ENCODE measurements at places on chromosomes 2 and 18.
A peak's percentile ranks its signal among the peaks of the same experiment; 100 is the strongest.

DNA sequence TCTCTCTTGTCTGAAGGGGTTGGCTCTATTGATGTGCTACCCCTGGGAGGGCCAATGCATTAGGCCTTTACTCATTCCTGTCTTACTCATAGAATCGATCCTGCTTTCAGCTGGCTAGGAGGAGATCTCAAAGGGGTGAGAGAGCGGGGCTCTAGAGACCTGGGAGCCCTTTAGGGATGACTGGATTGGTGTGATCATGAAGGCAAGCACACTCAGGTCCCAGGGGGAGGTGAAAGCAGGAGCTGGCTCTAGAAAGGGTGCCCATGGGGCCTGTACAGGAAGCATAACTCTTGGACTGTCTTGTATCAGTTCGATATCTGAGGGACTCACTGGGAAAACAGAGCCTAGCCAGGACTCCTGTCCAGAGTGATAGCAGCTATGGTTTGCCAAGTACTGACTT is 47.8 kb downstream of the INPP4A start:
- no peak for ATAC-seq

- ATAC-seq, result no peak
Measured at GRCh38 chr2:120444691-120445240, 98.8 kb downstream of the INHBB start.

DNA sequence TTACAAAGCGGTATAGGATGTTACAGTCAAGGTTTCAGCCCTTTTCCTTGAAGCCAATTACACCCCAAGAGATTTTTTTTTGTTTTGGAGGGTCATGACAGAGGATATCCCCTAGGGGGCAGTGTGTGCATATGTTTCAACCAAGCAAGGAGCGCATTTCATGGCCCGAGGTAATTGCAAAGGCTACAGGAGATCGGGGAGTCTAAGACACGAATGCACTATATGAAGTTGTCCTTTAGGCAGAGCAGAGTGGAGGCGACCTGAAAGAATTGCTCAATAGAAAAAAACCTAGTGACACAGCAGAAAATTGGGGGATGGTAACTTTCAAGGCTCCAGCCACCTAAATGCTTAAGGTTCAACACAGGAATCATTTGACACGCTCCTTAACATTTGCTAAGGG is 219.8 kb upstream of the PARD3B start:
- ATAC-seq, result peak; percentile 91

DNA sequence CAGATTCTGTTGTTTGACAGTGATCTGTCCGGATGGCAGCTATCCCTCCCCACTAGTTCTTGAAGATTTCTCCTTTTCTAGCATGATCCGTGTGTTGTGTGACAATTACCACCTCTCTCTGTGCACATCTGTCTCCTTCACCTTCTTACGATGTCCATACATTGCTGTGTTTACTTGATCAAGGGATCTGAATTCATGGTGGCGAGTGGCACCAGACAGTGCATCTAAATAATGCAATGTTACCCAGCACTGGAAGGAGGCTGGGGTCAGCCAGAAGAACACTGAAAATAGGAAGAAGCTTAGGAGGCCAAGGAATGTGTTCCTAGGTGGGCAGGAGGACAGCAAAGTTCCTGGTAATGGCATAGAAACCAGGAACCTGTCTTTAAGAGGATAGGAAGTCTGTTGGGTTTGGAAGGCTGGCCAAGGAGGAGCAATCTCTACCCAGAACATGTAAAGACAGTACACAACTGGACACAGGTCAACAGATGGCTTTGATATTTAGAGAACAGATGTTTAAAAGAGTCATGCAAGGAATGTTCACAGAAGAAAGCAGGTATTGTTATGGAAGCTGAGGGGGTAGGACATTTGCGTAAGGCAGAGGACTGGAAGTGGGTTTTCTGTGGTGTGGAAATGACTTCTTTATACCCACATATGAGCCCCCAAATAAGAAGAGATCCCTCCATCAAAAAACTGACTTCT is 126.4 kb downstream of the HRH4 start:
- ATAC-seq, result no peak

DNA sequence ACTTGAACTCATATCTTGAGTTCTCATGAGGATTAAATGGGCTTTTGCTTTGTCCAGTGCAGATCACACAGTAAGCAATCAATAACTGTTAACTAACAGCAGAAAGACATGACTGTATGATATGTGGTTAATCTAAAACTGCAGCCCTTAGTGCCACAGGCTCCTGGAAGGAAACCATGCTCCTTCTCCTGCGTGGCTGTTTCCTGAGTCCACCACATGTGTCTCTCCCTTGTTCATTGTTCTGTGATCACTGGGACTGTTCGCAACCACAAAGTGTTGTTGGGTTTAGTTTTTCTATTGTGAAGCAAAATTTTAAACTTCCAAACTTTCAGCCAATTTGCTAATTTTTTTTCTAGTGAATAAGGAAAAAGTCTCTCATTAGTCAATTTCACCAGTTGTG is 130.9 kb upstream of the PTPRM start:
- ATAC-seq, result no peak

GRCh38 chr2:145524836-145525235 is 1004.9 kb upstream of the ZEB2 start:
- no peak for ATAC-seq

- ATAC-seq, result no peak
Measured at GRCh38 chr18:38307914-38308313, 742.3 kb upstream of the CELF4 start.

DNA sequence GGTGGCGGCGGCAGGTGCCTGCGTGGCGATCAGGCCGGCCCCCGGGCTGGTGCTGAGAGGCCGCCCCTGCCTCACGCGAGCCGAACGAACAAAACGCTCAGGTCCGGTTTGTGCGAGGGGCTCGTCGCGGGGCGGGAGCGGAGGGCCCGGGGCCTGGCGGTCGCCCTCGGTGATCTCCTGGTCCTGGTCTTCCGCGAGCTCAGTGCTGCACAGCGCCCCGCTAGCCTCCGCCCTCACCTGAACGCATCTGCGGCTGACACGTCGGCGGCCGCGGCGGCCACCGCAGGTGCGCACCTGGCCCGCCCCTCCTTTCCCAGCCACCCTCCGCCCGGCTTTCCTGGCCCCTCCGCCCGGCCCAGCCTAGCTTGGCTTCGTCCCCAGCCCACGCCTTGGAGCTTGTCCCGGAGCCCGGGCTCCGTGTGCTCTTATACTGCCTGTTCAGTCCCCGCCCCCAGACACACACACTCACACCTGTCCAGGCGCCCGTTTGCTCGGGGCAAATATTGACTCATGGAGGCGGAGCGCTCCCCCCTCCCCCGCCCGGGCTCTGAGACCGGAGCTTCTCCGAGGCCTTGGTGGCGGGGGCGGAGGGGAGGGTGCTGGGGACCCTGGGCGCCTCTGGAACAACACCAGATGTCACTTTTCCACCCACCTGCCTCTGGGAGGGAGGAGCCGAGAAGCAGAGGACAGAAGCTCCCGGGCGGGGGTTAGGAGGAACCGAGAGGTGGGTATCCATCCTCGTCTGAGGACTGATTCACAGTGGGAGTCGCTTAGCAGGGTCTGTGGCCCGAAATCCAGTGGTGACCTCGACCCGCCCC is 8.6 kb upstream of the CRYBA2 start:
- ATAC-seq, result no peak

DNA sequence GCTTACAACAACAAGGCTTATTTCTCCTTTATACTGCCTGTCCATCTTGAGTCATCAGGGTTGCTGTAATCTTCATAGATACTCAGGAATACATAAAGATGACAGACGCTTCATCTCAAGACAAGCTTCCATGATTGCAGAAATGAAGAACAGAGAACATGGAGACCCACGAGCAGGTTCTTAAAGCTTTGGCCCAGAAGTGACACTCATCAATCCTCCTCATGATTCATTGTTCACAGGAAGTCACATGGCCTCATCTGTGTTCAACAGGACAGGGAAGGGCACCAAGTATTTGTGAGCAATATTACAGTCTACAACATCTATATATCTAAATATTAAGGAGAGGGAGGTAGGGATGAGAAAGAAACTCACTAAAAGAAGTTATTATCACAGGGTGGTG is 36.5 kb upstream of the PGAP1 start:
- ATAC-seq, result no peak

DNA sequence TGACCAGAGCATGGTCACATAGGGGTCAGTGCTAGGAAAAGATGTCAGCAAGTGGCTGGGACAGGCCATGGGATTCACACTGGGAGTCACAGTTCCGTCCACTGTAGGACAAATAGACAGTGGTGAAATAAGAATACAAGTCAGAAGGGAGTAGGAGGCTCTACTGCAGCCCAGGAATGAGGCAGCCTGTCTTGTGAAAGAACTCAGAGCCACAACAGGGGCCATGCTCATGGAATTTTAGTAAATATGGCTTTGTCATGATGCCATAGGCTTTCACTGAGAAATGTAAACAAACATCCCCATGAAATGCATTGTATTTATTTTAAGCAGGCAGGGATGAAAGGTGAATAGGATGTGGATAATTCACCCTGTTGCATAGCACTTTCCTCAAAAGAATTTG is 504.3 kb downstream of the SOX11 start:
- no peak for ATAC-seq

GRCh38 chr2:205696927-205697441 is 14.7 kb downstream of the NRP2 start:
- peak; percentile 30 for ATAC-seq

- ATAC-seq, result peak; percentile 73
Measured at GRCh38 chr18:44098551-44099098, 582.1 kb upstream of the SETBP1 start.

DNA sequence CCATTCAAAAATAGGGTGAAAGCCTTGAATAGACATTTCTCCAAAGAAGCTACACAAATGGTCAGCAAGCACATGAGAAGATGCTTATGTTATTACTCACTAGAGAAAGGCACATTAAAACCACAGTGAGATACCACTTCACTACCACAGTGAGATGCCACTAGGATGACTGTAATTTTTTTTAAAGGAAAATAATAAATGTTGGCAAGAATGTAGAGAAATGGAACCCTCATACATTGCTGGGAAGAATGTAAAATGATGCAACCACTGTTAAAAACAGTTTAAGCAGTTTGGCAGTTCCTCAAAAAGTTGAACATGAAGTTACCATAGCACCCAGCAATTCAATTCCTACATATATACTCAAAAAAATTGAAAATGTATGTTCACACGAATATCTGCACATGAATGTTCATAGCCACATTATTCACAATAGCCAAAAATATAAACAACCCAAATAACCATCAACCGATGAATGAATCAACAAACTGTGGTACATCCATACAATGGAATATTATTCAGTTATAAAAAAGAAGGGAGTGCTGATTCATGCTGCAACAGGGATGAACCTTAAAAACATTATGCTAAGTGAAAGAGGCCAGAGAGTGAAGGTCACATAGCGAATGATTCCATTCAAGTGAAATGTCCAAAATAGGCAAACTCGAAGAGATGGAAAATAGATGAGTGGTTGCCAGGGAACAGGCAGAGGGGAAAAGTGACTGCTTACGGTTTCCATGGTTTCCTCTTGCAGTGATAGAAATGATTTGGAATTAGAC is 156.2 kb upstream of the NDUFV2 start:
- ATAC-seq, result no peak

DNA sequence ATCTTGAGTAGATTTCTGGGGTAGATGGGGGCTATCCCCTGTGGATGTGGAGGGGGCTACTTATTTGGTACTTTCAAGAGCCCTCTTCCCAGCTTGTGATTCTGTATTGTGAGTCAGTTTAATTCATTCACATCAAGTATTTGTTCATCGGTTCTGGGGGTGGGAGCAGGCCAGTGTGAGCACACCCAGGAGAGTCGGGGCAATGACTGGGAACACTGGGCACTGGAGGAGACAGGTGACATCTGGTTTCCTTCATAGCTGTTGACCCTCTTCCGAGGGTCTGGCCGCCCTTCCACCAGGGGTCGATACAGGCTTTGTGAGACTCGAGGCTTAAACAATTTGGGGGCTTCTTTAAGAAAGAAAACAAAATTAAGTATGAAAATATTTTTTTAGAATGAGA is 2.5 kb upstream of the TOGARAM2 start:
- no peak for ATAC-seq

GRCh38 chr18:45441110-45441847 is 174.0 kb upstream of the SLC14A2 start:
- 0 out of 3 replicates have a peak, but pooled peaks have one; percentile 32 for ATAC-seq

DNA sequence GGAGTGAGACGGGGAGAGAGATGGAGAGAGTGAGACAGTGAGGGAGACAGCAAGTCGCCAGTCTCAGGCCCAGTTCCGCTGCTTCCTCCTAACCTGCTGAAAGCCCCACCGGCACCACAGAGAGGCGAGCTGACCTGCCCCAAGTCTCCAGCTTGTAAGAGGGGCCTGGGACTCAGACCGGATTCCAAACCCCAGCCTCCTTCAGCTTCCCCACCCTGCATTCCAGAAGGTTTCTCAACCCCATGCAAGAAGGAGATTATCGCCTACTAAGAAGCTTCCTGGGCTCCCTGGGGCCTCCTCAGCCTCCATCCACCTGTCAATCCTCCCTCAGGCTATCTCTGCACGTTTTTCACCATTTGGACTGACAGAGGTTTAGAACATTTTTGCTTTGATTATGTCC is 173.1 kb upstream of the RAB6C start:
- no peak for ATAC-seq

DNA sequence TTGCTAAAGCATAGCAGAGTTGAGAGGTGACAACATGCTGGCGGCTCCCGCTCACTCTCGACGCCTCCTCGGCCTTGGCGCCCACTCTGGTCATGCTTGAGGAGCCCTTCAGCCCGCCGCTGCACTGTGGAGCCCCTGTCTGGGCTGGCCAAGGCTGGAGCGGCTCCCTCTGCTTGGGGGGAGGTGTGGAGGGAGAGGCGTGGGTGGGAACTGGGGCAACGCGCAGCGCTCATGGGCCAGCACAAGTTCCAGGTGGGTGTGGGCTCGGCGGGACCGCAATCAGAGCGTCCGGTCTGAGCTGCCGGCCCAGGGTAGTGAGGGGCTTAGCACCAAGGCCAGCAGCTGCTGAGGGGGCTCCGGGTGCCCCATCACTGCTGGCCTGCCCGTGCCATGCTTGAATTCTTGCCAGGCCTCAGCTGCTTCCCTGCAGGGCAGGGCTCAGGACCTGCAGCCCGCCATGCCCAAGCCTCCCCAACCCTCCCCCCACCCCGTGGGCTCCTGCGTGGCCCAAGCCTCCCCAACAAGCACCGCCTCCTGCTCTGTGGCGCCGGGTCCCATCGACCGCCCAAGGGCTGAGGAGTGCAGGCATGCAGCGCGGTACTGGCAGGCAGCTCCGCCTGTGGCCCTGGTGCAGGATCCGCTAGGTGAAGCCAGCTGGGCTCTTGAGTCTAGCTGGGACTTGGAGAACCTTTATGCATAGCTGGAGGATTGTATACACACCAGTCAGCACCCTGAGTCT is 2052.8 kb upstream of the CELF4 start:
- ATAC-seq, result no peak

GRCh38 chr18:45788861-45789260 is 36.6 kb upstream of the SIGLEC15 start:
- ATAC-seq, result no peak

DNA sequence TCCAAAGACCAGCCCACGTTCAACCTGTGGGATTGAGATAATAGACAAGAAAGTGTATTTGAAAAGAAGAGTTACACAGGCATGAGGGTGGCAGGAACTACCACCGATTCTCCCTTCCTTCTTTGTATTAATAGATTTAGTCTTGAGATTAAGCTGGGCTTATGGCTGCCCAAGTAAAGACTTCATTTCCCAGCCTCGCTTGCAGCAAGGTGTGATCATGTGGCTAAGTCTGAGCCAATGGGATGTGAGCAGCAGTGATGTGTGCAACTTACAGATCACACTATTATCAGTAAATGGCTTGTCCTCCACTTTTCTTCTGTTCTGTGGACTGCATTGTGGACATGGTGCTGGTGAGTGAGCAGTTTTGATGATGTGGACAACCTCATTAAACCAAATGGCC is 101.7 kb downstream of the POLR1A start:
- no peak for ATAC-seq

GRCh38 chr2:51251356-51251755 is 219.4 kb upstream of the NRXN1 start:
- no peak for ATAC-seq

All from SK-N-SH treated with all-trans-retinoic acid at 6 μM for 48 hours (cell line).